COLO829 (cell line): ENCODE measurements at places on chromosomes 3 and 15.
A peak's percentile ranks its signal among the peaks of the same experiment; 100 is the strongest.

- peak; percentile 36 for DNase-seq
Measured at GRCh38 chr3:11059090-11059798, 66.7 kb downstream of the SLC6A1 start.

GRCh38 chr3:29949940-29950616, 656.3 kb upstream of the TGFBR2 start:
- DNase-seq = no peak

DNA sequence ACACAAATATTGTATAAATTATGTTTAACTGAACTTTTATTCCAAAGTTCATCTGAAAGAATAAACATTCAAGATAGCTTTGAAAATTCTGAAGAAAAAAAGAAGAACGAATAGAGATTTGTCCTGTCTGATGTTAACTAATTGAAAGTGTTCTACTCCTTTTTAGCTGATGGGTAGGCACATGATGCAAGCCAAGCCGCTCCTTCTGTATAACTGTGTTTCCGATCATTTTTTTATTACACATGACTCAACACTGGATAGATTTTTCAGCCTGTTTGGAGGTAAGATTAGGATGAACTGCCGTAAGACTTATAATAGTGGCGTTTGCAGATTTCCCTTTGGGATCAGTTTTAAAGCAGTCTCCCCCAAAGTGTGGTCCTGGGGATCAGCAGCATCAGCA, 19.0 kb downstream of the NSUN3 start:
- DNase-seq = no peak

DNA sequence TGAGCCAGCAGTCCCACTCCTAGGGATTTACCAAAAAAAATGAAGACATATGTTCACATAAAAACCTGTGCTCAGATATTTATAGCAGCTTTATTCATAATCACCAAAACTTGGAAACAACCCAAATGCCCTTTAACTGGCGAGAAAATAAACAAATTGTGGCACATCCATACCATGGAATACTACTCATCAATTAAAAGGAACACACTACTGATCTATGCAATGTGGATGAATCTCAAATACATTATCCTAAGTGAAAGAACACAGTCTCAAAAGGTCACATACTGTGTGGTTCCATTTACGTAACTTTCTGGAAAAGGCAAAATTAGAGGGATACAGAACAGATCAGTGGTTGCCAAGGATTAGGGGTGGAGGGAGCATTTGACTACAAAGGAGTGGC, 394.5 kb downstream of the SHQ1 start:
- no peak for DNase-seq

DNA sequence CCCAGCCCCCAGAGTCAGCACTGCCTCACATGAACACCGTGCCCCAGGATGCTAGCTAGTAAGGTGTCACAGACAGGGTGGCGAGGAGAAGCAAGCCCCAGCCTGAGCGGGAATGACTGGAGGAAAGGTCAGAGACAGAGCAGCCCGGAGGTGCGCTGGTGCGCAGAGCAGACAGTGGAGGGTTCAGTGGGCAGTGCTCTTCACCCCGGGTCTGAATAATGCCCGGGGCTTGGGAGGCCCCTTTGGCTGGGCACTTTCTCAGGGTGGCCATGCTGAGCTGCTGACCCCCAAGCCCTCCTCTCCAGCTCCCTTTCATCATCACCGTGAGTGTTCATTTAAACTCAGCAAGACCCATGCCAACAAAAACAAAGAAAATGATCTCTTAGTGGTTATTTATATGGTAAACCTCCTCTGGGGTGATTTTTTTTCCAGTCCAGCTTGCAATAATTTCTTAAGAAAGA, 110.8 kb downstream of the VGLL4 start:
- DNase-seq = no peak

- no peak for DNase-seq
Measured at GRCh38 chr3:14875411-14876175, 56.8 kb downstream of the FGD5 start.

DNA sequence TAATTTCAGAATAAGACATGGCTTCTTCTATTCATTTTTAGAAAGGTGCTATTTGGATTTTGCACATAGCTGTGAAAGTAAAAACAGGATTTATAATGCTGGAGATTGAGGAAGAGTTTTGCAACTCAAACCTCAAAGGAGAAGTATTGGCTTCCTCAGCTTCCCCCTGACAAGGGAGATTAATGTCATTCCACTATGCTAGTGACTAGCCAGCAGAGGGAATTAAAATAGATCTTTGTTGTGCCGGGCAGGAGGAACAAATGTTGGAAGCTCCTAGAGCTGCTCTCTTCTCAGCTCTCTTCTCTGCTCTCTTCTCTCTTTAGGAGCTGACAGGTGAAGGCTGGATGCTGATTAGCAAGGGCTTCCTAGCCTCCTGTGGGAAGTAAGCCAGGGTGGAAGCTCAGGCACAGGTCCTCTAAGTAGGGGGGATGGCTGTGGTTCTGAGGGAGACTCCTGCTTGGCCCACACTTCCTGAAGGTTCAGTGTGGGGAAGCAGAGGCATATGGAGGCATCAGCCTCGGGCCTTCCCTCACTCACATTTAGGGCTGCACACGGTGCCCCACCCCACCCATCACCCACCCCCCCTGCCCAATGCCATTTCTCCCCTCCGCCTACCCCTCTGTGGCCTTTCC, 29.6 kb downstream of the CX3CR1 start:
- no peak for DNase-seq

DNA sequence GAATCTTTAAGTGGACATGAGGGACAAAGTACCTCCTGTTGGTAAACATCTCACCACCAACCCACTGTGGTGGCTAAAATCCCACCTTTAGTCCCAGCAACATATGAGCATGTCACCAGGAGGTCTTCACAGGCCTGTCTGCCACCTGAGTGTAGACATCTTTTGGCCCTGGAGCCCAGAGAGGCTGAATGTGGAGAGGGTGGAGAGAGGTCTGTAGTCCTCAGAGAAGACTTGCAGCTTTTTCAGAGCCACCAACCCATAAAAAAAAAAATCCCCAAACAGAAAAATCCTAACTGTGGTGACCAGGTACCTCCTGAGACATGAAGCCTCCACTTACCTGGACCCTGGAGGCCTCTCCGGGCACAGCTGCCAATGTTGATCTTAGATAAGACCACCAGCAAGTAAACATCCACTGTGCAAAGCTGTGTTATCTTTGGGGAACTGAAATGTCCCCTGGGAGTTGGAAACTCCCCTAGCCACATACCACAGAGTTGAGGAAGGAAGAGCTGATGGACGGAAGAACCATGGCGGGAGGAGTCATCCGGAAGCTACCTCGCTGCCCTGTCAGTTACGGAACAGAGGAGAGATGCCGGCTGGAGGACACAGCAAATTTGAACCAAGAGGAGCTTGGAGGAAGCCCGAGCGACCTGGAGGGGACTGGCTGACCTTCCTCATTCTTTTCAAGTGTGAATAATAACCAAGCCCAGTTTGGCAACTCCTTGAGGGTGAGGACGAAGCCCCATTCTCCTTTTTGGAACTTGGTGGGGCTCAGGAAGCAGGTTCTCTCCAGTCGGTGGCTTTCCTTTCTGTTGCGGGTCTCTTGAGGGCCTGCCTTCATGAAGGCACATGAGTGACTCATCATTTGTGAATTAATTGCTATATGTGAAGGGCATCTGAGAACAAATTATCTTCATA, at the start of gene GHRL:
TSS of gene GHRL (minus strand) at position 443 of the 915 bp plus-strand sequence. CDS start 2,767 bp downstream, outside the sequence.
- DNase-seq = peak; percentile 18

GRCh38 chr3:119636249-119636648, 24.1 kb downstream of the POPDC2 start:
- no peak for DNase-seq

DNA sequence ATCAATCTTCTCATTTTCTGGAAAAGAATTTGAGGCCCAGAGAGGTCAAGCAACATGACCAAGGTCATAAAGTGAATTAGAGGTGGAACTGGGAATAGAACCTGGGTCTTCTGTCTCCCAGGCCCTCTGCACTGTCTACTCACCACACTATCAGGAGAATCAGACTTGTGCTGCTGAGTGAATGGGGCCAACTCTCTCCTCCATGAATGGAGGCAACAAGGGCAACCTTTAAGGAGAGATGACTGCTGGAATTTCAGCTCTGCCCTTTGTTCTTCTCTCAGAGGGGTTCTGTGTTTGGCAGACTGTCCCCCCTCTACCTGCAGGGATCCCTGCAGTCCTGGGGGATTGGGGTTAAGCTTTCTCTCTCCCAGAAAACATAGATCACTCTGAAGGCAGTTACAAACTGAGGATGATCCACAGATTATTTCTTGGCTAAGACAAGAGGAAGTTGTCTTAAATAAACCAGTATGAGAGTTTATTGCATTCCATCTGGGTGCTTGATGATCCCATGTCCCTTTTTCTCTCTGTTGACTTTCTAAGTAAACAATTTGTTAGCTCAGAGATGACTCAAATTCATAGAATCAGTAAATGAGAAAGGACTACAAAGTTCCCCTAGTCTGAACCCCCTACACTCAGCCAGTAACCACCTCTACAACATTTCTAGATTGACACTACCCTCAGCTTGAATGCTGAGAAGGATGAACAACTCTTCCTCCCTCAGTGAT, 99.0 kb upstream of the LIPC start:
- no peak for DNase-seq

DNA sequence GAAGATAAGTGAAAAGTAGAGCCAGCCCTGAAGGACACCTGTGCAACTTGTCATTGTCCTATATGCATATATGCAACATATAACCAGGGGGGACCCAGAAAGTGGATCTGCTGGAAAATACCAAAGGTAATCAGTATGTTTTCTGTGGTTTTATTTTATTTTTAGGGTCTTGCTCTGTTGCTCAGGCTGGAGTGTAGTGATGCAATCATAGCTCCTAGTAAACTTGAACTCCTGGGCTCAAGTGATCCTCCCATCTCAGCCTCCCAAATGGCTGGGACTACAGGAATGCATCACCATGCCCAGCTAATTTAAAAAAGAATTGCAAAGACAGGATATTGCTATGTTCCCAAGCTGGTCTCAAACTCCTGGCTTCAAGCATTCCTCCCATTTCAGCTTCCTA, 18.0 kb upstream of the ALDH1A2 start:
- no peak for DNase-seq

GRCh38 chr3:2423143-2423542, 324.5 kb downstream of the CNTN4 start:
- DNase-seq = no peak

GRCh38 chr3:70067860-70068521, 68.5 kb downstream of the SAMMSON start:
- DNase-seq = no peak

- no peak for DNase-seq
Measured at GRCh38 chr3:185397676-185398075, 34.7 kb downstream of the MAP3K13 start.

DNA sequence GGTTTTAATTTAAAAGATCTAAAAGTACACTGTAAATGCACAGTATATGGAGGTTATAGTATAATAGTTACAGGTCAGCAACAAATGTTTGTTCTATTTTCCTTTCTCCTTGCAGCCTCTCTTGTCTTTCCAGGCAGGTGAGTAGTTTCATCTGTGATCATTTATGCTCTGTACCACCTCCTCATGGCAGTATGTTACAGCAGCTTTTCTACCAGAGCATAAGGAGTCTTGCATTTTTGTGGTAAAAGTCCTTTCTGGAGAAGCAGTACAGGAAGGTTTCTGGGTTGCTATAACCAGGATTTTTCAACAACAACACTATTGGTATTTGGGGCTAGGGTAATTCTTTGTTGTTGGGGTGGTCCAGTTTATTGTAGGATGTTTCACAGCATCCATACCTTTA, 59.5 kb downstream of the ZNF609 start:
- DNase-seq = no peak

GRCh38 chr15:40058476-40059140, 19.6 kb upstream of the SRP14 start:
- no peak for DNase-seq

DNA sequence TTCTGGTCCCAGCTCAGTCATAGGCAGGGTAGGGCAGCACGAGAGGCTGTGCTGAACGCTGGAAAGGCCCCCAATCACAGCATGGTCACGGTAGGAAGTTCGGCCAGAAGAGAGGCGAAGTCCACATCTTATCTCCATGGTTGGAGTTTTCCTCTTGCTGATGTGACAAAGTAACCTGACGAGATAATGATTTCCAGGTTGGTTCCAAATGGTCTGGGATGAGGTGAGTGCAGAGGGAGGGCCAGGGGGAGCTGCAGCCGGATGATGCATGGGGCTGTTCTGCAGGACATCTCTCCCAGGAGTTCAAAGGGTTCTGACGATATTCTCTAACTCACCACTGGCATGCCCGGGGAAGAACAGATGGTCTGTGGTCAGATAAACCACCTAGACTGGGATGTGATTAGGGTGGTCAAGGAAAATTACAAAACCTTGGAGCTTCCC, 83.2 kb upstream of the WNT5A start:
- no peak for DNase-seq

GRCh38 chr3:115658032-115658336, 34.7 kb downstream of the GAP43 start:
- DNase-seq = no peak

GRCh38 chr15:55884223-55884622, 109.2 kb downstream of the NEDD4 start:
- DNase-seq = no peak

DNA sequence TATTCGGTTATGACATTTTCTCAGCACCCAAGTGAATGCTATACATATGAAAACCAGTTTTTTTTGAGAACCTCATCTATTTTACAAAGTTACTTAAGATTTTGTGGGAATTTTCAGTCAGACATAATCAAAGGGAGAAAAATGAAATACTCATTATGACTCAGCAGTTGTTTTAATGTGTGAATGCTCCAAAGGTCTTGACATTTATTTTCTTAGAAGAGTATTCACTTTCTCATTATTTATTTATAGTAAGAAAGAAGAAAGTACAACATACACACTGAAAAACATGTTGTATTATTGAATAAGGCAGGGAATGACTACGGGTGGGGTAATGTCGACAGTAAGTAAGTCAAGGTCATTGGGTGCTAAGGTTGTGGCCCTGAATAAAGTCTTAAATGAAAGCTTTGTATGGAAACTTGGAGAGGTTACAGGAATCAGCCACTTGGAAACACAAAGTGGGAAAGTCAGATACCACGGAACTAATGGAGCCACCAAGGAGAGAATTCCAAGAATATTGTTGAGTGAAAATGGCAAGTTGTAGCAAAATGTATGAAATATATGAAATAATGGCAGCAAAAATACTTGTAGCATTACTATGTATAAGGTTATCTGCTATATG, 844.5 kb downstream of the TBL1XR1 start:
- DNase-seq = peak; percentile 23

GRCh38 chr3:75737831-75738493, 47.4 kb downstream of the ZNF717 start:
- no peak for DNase-seq

GRCh38 chr3:30548600-30548999, 57.8 kb upstream of the TGFBR2 start:
- DNase-seq = peak; percentile 19

DNA sequence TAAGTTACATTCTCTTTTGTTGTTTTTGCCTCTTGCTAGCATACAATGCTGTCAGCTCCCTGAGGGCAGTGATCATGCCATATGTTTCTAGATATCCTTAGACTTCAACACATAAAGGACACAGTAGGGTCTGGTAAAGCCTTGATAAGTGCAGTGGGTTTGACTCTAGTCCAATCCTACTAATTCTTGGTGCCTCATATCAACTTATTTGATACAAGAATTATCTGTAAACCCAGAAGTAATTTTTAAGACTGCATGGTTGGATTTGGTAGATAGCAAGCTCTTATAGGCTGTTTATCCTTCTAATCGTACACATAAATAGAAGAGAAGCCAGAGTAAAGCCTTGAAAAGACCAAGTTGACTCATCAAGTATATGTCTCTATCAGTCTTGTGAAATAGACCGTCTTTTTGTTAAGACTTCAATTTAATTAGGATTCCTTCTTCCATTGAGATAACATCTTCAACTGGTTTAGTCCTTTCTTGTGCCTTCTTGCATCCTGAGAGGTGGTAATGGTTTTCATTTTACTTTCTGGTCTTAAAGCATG, 265.6 kb upstream of the CDIN1 start:
- no peak for DNase-seq

GRCh38 chr3:52015438-52016228, 19.9 kb upstream of the RPL29 start:
- DNase-seq = no peak
